ENCODE measurements at places on chromosomes 6 and 20.
A peak's percentile ranks its signal among the peaks of the same experiment; 100 is the strongest.

DNA sequence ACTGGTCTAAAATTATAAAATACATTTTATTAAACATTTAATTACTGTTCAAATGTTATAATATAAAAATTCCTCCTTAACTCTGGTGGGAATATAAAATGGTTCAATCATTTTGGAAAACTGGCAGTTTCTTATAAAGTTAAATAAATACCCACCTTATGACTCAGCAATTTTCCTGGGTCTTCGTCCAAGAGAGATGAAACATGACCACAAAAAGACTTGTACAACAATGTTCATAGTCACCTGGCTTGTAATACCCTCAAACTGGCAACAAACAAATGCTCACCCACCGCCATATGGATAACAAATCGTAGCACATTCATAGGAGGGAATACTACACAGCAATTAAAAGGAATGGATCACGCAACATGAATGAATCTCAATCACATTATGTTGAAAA lies 66.0 kb upstream of the RIN2 start:
- DNase-seq: no peak

DNA sequence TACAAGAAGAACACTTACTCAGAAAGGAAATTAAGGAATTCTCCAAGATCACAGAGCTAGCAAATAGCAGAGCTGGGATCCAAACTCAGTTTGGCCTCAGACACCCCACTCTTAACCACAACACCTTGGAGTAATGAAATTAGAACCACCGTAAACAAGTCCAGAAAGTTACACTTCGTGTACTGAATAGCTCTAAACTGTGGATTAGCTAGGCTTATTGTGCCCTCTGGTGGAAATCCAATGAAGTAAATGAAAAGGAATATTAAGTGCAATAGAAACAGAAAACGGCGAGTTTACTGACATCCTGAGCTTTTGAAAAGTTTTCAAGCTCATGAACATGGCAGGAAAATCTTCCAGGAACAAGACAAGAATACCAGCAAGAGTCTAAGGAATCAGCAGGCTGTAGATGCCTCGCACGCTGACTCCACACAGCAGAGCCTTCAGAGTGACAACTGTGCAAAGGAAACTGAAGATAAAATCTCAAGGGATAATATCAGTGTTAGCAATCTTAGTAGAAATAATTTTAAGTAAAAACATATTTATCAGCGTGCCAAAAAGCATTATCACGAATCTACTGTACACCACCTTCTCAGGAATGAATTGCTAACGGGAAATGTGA lies 34.6 kb downstream of the FBXO5 start:
- DNase-seq: no peak

DNA sequence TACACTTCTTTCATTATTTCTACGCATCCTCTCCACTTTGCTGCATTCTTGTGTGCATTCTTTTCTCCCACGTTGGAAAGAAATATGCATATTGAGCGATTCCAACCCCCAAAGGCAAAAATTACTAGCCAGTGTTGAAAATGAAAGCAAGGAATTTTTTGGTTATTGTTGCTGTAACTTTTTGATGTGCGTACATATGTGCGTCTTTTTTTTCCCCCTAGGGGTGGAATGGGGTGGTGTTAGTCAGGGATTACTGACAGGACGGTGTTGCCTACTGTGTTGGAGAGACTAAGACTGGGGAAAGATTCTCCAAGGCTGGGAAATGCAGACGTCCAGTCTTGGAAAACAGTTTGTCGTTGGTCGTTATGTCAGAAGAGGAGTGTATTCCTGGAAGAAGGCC lies 44.2 kb upstream of the ESR1 start:
- DNase-seq: no peak

DNA sequence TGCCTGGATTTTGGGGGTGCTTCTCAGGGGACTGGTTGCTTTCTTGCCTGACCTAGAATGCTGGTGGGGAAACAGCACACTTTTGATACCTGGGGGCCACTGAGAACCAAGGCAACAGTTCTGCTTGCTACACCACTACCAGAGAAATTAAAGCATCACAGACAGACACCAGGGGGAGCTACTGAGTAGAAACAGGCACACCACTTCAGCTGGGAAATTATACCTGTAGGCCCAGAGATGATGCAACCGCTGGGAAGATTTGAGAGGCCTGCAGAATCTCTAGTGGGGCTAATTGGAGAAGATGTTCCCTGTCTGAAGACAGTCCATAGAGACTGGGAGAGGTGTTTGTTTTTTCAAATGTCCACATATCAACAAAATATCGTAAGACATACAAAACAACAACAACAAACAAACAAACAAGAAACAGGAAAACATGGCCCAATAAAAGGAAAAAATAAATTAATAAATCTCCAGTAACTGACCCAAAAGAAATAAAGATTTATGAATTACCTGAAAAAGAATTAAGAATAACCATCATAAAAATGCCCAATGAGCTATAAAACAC lies 129.4 kb upstream of the RIN2 start:
- DNase-seq: peak; percentile 67

- DNase-seq: no peak
These were observed 61.5 kb downstream of the LYRM4 start for GRCh38 chr6:5199283-5199682.

- no peak for DNase-seq
These were observed 47.6 kb upstream of the REV3L start for GRCh38 chr6:111530667-111531066.

- no peak for DNase-seq
These were observed 4.9 kb upstream of the ANGPT4 start for GRCh38 chr20:921068-921467.

DNA sequence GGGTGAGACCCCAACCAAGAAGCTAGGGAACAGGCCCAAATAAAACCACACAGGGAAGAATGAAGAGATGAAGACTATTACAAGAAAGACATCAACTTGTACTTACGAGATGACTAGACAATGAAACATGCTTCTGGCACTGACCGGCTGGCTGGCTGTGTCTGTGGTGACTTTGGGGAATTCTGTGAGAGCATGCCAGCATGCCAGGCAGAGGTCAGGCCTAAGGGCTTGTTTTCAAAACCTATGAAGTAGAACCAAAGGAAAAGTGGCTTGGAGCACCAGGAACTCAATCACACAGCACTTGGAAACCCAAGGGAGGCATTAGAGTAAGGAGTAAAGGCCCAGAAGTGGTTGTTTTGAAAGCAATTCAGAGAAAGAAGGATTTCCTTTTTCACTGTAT lies 28.4 kb upstream of the GSTA3 start:
- no peak for DNase-seq

DNA sequence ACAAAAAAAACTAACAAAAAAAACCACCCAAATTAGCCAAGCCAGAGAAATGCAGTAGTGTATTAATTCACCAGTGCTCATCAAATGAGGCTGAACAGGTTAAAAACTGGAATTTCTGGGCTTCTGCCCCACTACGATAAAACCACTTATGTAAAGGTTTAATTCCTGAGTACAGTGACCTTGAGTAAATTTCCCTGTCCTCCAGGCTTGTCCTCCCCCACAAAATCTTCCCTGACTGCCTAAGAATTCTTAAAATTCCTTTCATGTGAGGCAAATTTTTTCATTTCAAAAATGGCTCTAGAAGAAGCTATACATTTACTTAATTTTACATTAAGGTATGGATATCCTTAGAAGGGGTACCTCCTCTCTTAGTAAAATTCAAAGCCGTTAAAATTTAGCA lies 80.1 kb upstream of the ID4 start:
- DNase-seq: no peak

- DNase-seq: no peak
These were observed 37.9 kb upstream of the BEND6 start for GRCh38 chr6:56916849-56917551.

DNA sequence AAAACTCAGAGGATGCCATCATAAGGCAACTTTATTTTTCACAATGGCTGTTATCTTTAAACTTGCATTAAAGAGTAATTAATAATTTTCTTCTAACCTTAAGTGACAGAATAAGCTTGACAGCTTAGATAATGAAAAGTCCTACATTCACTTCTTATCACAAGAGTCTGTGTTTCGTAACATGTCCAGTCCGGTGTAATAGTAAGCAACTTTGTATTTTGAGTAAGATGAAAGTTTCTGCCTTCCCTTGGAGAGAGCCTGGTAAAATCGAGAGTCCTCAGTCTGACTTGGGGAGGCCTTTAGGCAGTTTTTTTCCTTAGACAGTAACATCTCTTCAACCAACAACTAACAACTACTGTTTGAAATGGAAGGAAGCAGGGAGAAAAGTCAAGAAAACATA lies 195.6 kb downstream of the GRM1 start:
- DNase-seq: no peak

DNA sequence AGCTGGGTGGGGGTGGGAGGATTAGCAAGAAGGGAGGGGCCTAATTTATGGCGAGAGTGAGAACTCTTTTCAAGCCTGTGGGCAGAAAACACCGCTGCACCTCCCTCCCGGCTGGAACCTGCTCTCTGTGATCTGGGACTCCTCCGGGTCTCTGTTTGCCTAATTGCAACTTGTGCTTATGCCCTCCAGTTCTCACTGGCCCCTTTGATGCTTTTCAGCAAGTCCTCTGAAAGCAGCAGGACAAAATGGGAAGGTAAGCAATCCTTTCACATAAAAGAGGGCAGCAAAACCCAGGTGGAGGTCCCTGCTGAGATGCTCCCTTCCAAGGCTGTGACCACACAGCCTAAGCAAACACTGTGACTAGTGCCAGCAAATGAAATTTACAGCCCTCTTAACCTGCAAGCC lies 523.0 kb upstream of the FLRT3 start:
- peak; percentile 70 for DNase-seq

DNA sequence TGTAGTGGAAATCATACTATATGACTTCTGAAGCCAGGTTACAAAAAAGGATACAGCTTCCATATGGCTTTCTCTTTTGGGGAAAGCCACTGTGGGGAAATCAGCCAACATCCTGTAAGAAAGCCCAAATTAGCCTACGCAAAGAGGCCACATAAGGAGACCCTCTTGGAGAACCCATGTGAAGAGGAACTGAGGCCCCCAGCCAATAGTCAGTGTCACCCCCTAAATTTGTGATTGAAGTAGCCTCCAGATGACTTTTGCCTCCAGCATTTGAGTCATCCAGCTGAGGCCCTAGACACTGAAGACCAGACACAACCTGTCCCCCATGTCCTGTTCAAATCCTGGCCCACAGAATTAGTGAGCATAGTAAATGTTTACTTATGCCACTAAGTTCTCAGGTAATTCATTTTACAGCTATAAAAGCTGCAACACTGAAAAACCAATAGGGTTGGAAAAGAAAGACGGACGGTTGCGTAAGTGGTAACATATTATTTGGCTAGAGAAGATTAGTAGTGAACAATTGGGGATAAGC lies 60.4 kb downstream of the HMGCLL1 start:
- DNase-seq: no peak

DNA sequence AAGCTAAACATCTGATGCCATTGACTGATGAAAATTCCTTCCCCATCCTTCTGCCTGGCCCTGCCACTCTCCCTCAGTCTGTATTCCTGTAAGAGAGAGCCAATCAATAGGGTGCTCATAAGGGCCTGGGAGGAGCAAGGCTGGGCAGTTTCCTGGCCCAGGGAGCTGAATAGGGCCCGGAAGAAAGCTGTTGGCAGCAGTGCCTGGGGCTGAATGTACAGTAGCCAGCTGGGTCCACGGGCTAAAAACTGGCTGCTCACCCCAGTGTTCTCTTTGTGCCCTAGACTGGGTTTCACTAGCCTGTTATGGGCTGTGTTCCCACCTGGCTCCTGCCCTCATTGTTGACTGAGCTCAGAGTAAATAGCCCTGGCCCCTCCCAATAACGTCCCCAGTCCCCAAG lies 1.7 kb upstream of the WFDC2 start:
- no peak for DNase-seq

DNA sequence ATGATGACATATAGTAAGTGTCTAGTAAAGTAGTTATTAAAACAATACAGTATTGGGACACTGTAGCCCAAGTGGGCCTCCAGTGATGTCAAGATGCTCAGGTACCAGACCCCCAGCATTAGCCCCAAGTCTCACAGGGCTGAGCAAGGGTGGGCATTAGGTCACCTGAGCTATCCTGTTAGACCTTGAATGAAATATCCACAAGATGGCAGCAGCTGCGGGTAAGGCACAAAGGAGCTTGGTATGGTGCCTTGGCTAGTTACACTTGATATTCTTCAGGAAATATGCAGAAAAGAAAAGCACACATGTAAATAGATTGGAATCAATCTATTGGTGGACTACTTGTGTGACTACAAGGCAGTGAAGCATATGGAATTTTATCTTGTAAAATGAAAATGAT lies 701.8 kb upstream of the ADGRB3 start:
- no peak for DNase-seq

DNA sequence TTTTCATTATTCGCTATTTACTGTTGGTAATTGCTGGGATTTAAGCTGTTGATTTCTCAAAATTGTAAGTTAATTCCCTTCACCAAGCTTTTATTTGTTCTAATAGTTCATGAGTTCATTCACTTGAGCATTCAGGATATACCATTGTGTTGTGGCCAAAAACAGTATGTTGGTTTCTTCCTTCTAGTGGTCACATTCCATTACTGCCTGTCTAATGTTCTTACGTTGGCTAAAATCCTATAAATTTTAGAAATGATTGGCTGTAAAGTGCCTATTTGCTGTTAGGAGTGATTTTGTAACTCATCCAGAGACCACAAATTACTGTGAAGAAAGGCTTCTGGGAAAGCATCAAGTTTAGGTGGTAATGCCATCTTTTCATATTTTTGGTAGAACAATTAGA lies 76.3 kb downstream of the FARS2 start:
- no peak for DNase-seq

DNA sequence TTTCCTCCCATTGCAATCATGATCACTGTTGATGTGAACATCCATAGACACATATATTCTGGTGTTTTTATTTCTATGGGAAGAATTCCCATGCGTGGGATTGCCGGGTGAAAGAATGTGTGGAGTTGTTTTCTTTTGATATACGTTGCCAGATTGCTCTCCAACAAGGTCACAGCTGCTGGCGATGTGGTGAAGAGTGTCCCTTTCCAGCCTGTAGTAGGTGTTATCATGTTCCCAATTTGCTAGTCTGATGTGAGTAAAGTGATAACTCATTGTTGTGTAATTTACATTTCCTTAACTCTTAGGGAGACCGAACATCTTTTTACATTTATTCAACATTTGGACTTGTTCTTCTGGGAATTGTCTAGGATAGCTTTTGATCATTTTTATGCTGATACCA lies 14.5 kb upstream of the ELMO2 start:
- no peak for DNase-seq

GRCh38 chr20:35588397-35588796 lies 27.2 kb upstream of the SPAG4 start:
- no peak for DNase-seq

- DNase-seq: no peak
These were observed 56.9 kb downstream of the FAM217A start for GRCh38 chr6:4021854-4022695.

GRCh38 chr6:168844821-168845609 lies 404.0 kb downstream of the SMOC2 start:
- DNase-seq: no peak

DNA sequence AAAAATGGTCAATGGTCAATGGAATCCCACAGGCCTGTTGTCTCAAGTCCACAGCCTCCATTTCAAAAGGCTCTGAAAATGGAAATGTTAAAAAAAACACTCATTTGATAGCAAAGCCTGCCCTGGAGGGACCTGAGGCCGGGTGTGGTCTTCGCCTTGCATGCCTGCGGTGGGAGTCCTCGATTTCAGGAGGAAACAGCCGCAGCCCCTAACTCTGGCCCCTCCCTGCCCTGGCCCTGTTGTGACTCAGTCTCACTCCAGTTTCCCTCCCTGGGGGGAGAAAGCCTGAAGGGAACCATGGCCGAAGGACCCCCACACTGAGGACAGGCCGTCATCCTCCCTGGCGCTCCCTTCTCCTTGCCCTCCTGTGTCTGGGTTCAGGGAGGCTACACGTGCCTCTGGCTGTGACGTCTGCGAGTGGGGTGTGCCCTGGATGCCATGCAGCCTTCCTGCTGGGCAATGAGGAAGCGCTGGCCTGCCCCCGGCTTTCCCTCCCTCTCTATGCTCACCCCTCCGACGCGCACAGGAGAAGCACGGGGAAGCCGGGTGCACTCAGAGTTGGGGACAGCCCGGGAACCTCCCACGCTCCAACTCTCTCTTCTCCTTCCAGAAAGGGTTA lies 9.2 kb downstream of the BHLHE23 start:
- no peak for DNase-seq

All from ecto neural progenitor cell (in vitro differentiated cells).